ENCODE measurements at places on chromosomes 16 and 17.

- no peak for DNase-seq
Measured at GRCh38 chr17:2863204-2863603, 67.0 kb downstream of the RAP1GAP2 start.

- no peak for DNase-seq
Measured at GRCh38 chr17:29384901-29385300, 5.3 kb upstream of the TAOK1 start.

DNA sequence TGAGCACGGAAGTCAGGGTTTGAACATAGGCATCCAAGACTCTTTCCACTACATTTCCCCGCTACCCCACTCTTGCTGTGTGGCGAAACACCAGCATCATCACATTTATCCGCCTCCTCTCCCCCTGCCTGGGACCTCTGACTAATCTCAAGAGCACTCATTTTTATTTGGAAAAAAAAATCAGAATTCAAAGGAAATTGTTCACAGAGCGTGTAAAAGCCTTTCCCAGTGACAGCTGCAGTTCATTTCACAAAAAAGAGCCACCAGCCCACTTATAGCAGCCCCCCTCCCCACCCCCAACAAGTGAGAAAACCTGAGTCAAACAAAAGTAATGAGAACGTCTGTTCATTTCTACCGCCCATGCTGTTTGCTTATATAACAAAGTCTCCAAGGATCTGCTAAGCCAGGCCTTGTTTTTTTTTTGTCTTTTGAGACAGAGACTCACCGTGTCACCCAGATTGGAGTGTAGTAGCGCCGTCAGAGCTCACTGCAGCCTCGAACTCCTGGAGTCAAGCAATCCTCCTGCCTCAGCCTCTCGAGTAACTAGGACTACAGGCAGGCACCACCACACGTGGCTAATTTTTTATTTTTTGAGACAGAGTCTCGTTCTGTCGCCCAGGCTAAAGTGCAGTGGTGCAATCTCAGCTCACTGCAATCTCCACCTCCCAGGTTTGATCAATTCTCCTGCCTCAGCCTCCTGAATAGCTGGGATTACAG is 48.3 kb upstream of the HAPSTR1 start:
- DNase-seq: no peak

GRCh38 chr17:59761385-59762048 is 54.1 kb downstream of the VMP1 start:
- DNase-seq: no peak

GRCh38 chr17:29757788-29758187 is 135.1 kb upstream of the CORO6 start:
- no peak for DNase-seq

GRCh38 chr17:6675201-6675825 is 23.8 kb downstream of the C17orf100 start:
- DNase-seq: no peak

- no peak for DNase-seq
Measured at GRCh38 chr16:89048090-89048725, 45.4 kb upstream of the ACSF3 start.

DNA sequence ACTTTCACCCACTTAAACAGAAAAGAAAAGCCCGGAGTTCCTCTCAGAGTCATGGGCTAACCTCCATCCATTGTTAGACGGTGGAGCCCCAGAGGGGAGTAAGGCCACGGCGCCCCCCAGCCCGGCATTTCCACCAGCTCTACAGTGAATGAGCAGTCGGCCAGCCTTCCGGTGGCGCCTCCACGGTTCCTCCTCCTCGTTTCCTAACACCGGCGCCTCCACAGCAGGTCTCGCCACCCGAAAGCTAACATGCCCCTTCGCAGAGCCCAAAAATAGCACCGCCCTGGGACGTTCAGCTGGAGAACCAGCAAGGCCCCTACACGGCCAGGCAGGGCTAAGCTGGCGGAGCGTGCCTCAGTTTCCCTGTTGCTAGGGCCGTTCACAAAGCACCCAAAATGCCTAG is 858 bp downstream of the MMD start:
- peak; percentile 59 for DNase-seq

GRCh38 chr17:81125573-81126081 is 39.7 kb upstream of the PVALEF start:
- DNase-seq: no peak

- DNase-seq: no peak
Measured at GRCh38 chr16:72875291-72876031, 172.5 kb downstream of the ZFHX3 start.

DNA sequence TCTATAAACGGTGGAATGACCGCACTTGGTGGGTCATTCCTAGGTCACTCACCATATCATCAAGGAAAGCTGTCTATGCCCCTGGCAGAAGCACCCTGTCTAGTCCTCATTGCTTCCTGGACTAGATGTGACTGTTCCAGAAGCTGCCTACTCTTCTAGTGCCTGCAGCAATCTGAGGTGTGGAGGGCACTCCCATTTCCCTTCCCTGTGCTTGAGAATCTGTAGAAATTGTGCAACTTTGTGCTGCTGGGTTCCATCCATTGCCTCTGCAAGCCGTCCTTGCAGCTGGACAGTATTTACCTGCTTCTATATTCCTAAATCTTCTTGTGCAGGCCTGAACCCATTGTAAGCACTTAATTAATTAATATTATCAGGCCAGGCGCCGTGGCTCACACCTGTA is 52.1 kb downstream of the CACNG3 start:
- DNase-seq: no peak

DNA sequence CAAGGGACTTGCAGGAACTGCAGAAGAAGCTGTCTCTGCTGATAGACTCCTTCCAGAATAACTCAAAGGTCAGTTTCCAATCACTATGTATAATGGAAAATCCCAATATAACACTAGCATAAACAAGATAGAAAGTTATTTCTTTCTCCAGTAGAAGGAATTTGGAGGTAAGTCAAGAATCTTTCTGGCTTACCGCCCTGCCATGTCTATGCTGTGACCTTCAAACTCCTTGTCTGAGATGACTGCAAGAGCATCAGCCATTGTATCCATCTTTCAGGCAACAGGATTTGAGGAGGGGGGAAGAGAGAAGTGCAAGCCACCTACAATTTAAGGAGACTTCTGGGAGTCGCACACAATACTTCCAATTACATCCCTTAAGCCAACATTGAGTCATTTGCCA is 2.7 kb downstream of the LDAF1 start:
- DNase-seq: no peak

GRCh38 chr16:13856811-13857511 is 63.0 kb upstream of the ERCC4 start:
- no peak for DNase-seq

- DNase-seq: peak; percentile 81
Measured at GRCh38 chr17:8991514-8992285, 26.2 kb upstream of the PIK3R5 start.

GRCh38 chr17:34249061-34249460 is 6.0 kb upstream of the CCL2 start:
- DNase-seq: no peak

DNA sequence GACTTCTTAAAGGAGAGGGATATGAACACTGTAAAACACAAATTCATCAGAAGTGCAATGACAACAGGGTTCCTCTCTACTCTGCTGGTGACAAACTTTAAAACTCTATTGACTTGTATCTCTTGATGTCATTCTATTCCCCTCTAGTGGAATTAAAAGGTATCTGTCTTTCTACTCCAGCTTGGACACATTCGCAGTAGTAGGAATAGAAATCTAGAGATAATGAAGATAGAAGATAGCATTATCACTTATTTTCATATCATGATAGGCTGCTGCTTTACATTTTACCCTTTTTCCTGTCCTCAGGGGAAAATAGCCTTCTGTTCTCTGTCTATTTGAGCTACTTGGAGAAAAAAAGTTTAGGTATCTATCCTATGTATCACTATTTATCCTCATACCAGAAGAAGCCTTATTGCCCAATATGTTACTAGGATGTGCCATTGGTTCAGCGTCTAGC is 209.6 kb upstream of the CACNG5 start:
- DNase-seq: peak; percentile 8

DNA sequence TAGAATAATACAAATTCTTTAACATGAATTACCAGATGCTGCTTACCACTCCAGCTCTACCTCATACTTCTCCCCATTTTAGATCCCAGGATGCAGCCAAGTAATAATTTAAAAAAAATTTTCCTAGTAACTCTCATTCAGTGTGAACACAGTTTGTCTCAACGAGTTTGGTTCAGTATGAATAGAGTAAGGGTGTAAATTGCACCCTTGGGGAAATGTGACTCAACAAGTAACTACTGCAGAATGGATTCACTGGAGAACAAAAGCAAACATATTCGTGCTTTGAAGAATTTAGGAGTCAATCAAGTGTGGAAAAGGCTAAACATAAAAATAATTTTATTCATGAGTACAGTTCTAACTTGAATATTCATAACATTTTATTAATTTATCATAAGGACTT is 23.0 kb downstream of the KCNJ16 start:
- DNase-seq: no peak

- DNase-seq: no peak
Measured at GRCh38 chr17:37422971-37423625, 16.4 kb downstream of the TADA2A start.

DNA sequence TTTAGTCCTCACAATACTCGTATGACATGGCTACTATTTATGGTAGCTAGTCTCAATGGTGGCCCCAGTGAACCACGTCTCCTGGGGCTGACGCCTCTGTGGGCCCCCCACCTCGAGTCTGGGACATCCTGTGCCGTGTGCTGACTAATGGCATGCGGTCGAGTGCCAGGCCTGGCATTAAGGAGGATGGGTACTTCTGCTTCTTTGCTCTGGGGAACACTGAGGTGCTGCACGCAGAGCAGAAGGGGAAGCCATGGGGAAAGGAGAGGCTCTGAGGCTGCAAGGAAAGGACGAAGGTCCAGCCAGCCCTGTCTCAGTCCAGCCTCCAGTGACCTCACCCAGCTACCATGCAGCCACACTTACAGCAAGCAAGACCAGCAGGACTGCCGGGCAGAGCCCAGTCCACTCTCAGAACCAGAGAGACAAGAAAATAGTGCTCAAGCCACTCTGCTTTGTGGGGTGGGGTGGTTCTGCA is 5.7 kb upstream of the MPRIP start:
- no peak for DNase-seq

- no peak for DNase-seq
Measured at GRCh38 chr17:45230410-45230786, 8.7 kb downstream of the FMNL1 start.

DNA sequence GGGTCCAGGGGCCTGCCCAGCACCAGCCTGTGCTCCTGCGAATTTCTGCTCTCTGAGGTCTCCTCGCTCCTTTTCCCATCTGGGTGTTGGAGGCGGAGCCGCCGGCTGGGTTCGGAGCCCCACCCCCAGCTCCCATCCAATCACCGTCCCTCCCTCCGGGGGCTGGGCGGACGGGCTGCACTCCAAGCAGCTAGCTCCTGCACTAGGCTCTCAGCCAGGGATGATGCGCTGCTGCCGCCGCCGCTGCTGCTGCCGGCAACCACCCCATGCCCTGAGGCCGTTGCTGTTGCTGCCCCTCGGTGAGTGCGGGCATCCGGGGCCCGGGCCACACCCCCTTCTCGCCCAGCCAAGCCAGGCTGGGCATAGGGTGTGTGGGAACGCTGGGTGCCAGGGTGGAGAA is at the start of gene NRN1L:
NRN1L (plus strand) TSS at position 202 of the 400 bp plus-strand sequence; CDS start at position 221, 19 bp downstream.
- peak; percentile 93 for DNase-seq

GRCh38 chr16:65917466-65917865 is 449.0 kb upstream of the CDH5 start:
- DNase-seq: no peak

- no peak for DNase-seq
Measured at GRCh38 chr16:53898993-53899392, 195.0 kb downstream of the FTO start.

Data from NCI-H82 (cell line).